ENCODE measurements at places on chromosomes 11 and 22.
A peak's percentile ranks its signal among the peaks of the same experiment; 100 is the strongest.

- DNase-seq, result no peak
Measured at GRCh38 chr22:47146941-47147340, 384.5 kb downstream of the TBC1D22A start.

GRCh38 chr22:28795932-28796856 lies 4.2 kb downstream of the XBP1 start:
- no peak for DNase-seq

GRCh38 chr11:27391331-27392015 lies 28.5 kb upstream of the CCDC34 start:
- DNase-seq, result no peak

DNA sequence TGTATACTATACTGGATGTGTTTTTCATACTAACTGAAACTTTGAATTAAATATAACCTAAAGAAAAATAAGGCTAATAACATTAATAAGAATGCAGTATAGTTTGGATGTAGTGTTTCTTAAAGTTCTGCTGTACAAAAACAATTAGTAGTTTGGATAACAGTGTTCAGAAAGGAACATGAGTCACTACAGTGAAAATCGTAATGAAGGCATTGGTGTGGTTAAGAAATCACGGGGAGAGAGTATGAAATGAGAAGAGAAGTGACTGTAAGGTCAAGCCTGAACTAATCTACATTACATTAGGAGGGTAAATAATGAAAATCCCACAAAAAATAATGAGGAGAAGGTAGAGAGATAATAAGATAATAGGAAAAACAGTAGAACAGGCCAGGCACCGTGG lies 726.6 kb upstream of the ARHGAP42 start:
- DNase-seq, result no peak

DNA sequence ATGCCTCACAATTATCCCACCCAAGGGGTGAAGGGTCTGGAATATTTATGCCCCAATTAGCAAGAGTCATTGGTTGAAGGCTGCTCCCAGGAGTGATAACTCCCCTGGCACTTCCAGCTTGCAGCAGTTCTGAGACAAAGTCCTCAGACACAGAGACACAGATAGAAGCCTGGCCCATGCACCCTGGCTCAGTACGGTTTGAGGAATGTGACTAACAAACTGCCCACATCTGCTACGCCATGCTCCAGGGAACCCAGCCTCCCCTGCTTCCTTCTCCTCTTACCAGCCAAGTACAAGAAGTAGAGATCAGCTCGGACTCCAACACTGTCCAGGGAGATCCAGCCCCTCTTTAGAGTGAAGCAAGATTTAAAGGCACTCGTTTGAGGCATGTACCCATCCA lies 48.5 kb upstream of the BMAL1 start:
- no peak for DNase-seq

GRCh38 chr22:31230871-31231621 lies 18.9 kb downstream of the LIMK2 start:
- no peak for DNase-seq

GRCh38 chr11:110198031-110198729 lies 98.2 kb downstream of the RDX start:
- DNase-seq, result no peak

GRCh38 chr11:126415128-126415527 lies 59.6 kb downstream of the ST3GAL4 start:
- DNase-seq, result no peak

GRCh38 chr22:30196880-30197336 lies 49.7 kb downstream of the LIF start:
- no peak for DNase-seq

DNA sequence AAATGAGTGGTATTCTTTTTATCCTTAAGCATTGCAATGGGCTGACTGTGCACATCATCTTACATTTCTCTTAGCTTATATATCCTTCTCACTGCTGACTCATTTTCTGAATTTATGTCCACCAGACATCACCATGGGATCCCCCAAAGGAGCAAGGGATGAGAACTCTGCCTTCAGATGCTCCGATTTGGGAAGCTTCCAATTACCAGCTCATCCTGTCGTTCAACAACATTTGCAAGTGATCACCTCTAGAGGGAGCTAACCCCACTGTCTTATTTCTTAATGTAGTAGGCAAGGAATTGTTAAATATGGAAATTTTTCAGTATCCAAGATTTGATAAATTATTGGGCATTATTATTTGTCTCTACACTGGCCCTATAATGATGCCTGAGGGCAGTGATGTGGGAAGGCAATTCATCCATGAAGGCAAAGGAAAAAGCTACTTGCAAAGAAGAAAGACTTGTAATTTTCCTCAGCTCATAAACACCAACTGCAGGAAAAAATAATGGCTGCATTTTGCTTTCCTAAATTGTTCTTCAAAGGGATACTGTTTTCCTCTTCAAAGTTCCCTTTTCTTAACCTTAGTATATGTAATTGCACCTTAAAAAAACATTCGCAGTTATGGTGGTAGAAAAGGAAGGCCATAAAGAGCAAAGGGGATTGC lies 102.4 kb upstream of the FSHB start:
- no peak for DNase-seq

DNA sequence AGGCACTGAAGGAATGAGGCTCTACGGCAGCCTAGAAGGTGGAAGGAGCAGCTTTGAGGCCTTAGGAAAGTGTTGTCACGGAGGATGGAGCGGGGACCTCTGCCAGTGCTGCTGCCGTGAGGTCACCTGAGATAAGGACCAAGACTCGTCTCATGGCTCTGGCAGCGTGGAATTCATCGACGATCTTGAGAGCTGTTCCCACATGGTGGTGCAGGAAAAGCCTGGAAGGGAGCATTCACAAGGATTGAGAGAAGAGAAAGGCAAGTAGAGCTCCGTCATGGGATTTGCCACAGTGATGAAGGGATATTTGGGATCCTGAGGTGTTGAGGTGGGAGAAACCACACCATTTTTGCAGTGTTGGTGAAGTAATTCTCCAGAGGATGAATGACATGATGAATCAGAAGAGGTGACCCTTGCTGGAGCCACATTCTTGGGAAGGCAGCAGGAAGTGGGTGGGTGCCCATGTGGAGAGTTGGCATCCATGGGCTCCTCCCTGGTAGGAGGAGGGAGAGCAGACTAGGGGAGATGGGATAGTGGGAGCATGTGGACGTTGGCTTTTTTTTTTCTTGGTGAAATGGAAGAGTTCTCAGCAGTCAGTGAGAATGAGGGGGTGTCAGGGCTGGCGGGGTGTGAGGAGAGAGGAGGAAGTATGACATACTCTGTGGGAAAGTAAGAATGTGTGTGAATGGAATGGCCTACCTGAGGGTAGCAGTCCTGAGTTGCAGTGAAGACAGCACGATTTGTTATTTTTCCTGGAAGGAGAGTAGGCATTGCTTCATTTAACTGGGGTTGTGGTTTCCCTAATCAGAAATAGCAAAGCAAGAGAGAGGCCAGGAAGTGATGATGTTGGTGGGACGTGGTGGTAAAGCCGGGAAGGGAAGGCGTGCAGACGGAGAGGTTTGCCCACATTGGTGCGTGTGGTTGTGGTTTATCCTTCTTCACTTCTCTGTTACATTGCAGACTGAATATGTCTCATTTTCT lies 11.1 kb downstream of the PPP6R3 start:
- peak; percentile 29 for DNase-seq

DNA sequence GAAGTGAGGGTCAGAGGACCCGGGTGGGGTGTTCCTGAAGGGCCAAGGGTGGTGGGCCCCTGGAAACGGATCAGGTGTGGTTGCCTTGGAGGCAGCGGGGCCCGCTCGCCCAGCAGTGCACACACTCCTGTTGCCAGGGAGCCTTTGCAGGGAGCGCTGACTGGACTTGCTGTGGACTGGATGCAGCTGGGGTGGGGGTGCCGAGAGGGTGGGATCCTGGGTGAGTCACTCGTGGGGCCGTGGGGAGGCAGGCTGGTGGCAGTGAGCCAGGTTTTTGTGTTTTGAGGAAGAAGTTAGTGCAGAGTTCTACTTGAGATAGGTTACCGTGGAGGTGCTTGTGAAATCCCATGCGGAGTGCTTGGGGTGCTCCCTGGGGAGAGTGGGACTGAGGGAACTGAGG lies 1.3 kb downstream of the MRPL23 start:
- DNase-seq, result no peak

GRCh38 chr11:65856689-65857499 lies 1.1 kb downstream of the CFL1 start:
- DNase-seq, result no peak

GRCh38 chr11:124801636-124802312 lies 1.6 kb upstream of the MSANTD2 start:
- DNase-seq, result no peak

GRCh38 chr11:27971171-27971570 lies 136.8 kb downstream of the KIF18A start:
- DNase-seq, result no peak

DNA sequence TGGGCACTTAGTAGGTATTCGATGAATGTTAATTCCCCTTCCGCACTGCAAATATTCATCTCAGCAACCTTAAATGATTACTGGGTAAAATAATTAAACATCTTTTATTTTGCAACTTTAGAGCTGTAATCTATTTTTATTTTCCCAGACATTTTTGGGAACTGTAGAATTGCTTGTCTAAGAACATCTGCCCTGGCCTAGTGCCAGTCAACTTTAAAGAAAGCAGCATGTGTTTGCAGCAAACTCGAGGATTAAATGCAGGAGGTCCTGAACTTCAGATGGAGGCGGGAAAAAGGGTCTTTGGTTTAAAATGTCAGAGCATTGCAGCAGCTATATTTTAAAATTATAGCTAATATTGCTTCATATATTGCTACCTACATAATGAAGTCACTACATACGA lies 190.0 kb downstream of the PGR start:
- DNase-seq, result no peak

GRCh38 chr11:83480251-83480650 lies 194.1 kb upstream of the CCDC90B start:
- DNase-seq, result no peak

GRCh38 chr11:84408946-84409411 lies 1122.8 kb upstream of the CCDC90B start:
- DNase-seq, result no peak

DNA sequence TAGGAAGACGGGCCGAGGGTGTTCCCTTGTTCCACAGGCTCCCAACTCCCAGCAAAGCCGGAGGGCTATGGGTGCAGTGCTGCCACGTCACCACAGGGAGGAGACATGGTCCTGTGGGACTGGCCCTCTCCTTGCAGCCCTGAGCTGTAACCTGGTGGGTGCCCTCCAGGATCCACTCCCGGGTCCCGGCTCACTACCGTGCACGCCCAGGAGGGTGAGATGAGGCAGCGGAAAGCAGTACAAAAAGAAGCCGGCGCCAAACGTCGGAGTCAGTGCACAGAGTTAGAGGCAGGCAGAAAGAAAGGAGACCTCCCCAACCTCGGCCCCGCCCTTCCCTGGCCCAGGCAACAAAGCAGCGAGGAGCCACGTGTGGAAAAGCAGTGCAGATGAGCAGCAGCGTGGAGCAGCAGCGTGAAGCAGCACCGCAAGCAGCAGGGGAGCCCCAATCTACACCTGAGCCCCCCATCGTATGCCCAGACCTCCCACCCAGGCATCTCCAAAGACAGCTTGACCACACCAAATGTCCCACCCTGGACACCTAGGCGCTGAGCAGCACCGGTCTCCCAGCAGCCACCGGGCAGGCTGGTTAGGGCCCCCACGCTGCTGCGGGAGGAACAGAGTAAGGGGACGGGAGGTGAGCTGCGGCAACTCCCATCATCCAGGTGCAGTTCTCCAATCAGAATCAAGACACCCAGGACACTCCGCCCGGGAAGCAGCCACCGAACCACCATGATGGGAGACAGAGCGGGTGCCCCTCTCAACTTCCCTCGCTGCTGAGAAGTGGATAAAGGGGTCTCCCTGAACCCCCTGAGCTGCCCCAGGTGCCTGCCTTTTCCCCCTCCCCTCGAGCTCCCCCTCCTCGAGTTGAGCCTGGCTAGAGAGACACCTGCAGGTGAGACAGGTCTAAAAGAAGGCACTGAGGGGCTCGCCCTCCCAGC lies 28.8 kb downstream of the IGSF9B start:
- no peak for DNase-seq

GRCh38 chr11:129286813-129287212 lies 88.8 kb upstream of the BARX2 start:
- no peak for DNase-seq

GRCh38 chr11:6941970-6942369 lies 15.7 kb downstream of the ZNF215 start:
- DNase-seq, result no peak

- DNase-seq, result no peak
Measured at GRCh38 chr11:21806947-21807346, 385.9 kb upstream of the ANO5 start.

GRCh38 chr11:126034933-126035425 lies 27.7 kb downstream of the CDON start:
- no peak for DNase-seq

GRCh38 chr11:87819151-87819550 lies 356.1 kb downstream of the RAB38 start:
- no peak for DNase-seq

Measured in SIG-M5 (cell line).